Fibroblast of mammary gland (primary cell): ENCODE measurements at places on chromosomes 11 and 22.

GRCh38 chr11:112355726-112356125 is 95.1 kb upstream of the PLET1 start:
- DNase-seq: peak; percentile 25

- peak; percentile 3 for DNase-seq
These were observed 492.6 kb downstream of the MIAT start for GRCh38 chr22:27149921-27150543.

DNA sequence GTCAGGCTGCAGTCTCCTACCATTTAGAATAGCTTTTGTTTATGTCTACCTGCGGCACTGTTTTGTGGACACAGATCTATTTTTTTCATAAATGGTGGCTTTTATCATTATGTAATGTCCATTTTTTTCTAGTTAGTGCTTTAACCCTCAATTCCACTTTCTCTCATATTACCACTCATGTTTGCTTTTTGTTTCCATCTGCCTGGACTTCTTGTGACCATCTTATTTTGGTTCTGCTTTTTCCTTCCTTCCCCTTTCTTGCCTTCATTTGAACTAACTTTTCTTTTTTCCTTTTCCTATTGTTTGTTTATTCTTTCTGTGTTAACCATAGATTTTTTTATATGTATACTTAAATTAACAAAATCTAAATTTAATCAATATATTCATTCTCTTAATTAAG is 98.5 kb upstream of the SLC22A12 start:
- DNase-seq: no peak

GRCh38 chr11:64136765-64137441 is 29.0 kb downstream of the MACROD1 start:
- no peak for DNase-seq

DNA sequence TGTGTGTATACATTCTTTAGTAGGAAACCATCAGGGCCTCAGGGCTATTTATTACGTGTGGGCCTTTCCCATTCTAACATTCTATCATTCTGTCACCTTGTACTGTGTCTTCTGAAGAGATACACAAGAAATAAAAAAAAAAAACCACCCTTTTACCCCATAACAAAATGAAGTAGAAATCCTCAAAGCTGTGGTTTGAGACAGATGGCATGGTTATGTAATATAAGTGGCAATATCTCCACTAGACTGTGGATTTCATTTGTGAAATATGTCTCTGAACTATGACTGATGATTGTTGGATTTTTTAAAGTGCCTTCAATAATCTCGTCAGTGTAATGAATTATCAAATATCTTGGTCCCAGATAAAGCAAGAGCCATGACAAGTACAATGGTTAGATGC is 150.0 kb upstream of the BLID start:
- DNase-seq: no peak

DNA sequence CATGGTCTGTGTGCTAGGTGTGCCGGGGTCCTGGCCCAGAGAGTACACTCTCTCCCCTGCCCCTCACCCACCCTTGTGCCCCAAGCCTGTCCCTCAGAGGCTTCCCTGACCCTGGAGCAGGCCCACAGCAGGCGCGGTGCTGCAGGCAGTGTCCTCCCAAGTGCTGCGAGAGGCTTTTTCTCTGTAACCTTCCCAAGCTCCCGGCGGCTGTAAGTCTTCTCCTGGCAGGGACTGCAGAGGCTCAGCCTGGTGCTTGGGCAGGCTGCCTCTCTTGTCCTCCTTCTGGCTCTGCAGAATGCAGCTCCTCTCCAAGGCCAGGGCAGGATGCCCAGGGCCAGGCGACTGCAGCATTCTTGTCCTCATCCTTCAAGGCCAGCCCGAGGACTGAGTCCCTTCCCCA is 15.9 kb downstream of the RFPL1 start:
- no peak for DNase-seq
